ENCODE measurements at places on chromosomes 13 and 19.

DNA sequence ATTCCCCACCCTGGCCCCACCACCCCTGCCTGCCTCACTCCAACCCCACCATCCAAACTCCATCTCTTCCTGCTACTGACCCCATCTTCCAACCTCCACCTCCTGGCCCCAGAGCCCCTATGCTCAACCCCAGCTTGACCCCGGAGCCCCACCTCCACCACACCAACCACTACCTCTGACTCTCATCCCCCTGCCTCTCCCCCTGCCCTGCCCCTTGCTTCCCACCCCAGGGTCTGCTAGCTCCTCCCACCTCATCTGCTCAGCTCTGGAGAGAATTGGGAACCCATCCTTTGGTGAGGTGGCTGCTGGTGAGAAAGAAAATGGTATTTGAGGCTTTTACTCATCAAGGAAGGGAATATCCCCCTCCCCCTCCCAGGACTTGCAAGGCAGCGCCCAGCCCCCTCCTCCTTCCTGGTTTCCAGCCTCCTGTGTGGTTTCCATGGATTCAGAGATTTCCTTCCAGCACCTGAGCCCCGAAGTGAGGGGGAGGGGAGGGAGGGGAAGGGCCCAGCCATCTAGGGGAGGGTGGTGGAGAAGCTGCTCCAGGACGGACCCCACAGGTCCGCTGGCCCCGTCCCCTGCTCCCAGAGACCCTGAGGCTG is 11.4 kb upstream of the PEPD start:
- DNase-seq, result no peak

DNA sequence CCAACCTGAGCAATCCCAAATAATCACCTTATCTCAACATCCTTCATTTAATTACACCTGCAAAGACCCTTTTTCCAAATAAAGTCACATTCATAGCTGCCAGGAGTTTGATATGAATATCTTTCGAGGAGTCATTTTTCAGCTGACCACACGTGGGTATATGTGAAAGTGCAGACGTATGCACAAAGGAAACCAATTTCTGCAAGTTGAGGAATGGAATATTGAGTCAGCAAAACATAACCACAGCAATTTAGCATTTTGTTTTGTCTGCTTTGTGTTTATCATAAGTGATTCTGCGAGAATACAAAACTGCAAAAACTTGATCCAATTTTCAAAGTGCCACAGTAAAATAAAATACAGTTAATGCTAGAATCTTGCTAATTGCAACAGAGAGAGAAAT is 295.9 kb downstream of the SUCLA2 start:
- DNase-seq, result no peak

DNA sequence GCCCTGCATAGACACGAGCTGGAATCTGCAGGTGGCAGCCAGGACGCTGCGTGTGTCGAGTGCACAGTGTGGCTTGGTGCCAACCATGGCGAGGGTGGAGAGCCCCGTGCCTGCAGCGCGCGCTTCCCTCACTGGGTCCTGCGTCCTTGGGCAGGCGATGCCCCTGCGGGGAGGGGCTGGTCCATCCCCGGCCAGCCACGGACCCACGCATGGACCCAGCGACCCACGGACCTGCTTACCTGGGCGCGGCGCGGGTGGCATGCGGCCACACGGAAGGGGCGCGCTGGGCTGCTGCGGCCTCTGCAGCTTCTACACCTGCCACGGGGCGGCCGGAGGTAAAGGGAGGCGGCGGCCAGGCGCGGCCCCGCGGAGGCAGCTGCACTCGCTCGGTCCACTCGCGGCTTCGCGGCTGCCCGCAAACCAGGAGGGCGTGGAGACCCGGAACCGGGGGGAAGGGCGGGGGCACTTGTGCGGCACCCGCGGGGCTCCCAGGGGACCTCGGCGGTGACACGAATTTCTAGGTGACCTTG is 569 bp upstream of the MCF2L start:
- DNase-seq, result no peak

DNA sequence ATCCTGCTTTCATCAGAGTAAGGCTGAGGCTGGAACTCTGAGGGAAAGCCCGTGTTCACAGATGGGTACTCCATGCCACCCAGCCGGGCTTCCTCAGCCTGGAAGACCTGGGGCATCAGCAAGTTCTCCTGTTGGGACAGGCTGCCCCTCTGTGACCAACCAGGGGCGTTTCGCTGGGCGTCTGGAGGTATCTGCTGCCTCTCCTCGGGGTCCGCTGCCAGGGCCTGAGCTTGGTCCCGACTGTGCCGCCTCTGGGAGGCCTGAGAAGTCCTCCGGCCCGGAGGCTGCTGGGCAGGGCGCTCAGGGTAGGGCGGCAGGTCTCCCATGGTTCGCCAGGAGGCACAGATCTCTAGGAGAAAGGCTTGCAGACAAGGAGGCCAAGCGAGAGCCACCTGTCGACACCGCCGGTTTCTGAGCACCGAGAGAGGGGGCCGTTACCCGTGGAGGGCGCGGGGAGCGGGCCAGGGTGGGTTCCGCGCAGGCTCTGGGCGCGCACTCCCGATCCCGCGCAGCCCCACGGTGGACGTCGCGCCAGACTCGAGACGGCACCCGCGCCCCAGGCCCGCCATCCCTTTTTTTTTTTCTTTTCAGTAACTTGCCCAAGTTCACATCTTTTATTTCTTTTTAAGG is at the start of gene RSPH6A:
RSPH6A (minus strand) TSS at position 458 of the 630 bp plus-strand sequence; CDS start at position 326, 132 bp downstream.
- DNase-seq, result no peak

- no peak for DNase-seq
Measured at GRCh38 chr13:114106526-114106925, 25.9 kb downstream of the RASA3 start.

GRCh38 chr19:10343495-10343894 is 4.1 kb upstream of the ICAM3 start:
- DNase-seq, result no peak
